ENCODE measurements at places on chromosomes 16 and 17.

- peak; percentile 85 for DNase-seq
Observed at GRCh38 chr17:48335858-48336500, 94.0 kb downstream of the SKAP1 start.

DNA sequence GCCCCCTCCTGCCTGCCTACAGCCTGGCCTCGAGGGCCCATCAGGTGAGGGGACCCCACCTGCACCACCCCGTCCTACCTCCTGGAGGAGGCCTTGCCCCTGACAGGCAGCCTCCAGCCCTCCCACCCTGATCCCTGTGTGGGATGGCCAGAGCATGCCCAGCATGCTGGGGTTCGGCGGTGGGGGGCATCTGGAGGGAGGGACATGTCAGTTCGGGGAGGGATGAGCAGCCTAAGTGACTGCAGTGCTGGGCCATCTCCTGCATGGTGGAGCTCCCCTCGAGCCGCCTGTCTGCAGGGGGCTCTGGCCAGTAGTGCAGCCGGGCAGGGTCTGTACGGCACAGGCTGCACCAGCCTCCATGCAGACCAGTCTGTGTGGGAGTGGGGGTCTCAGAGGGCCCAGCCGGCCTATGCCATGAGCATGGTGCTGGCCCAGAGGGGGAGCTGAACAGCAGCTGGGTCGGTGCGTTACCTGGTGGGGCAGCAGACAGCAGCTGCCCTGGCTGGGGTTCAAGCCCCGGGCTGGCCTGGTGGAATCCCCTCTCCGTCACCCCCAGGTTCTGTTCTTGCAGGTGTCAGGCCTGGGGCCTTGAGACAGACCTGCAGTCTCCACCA is 4.0 kb upstream of the RNPS1 start:
- no peak for DNase-seq

- DNase-seq = no peak
Observed at GRCh38 chr17:33164169-33164881, 128.8 kb downstream of the ASIC2 start.

- DNase-seq = no peak
Observed at GRCh38 chr16:69865701-69866100, 85.4 kb upstream of the CLEC18A start.

DNA sequence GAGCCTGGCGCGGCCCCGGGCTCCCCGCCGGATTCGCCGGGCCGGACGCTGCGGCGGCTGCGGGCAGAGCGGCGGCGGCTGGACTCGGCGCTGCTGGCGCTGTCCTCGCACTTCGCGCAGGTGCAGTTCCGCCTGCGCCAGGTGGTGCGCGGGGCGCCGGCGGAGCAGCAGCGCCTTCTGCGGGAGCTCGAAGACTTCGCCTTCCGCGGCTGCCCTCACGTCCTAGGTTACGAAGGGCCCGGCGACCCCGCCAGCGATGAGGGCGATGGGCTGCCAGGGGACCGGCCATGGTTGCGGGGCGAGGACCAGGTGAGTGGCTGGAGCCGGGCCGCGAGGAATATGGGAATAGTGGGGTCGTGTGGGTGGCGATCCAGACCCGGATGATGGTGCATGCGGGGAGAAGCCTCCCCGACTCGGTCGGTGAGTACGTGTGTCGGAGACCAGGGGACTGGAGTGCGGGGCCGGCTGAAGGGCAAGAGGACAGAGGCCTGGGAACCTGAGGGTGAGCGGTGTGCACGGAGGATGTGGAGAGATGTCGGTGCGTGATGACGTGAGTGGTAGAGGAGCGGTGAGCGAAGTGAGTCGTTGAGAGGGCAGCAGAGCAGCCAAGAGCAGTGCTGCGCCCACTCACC is 517 bp downstream of the RUNDC1 start:
- peak; percentile 90 for DNase-seq

- DNase-seq = no peak
Observed at GRCh38 chr16:1438229-1439057, 5.9 kb downstream of the CCDC154 start.

DNA sequence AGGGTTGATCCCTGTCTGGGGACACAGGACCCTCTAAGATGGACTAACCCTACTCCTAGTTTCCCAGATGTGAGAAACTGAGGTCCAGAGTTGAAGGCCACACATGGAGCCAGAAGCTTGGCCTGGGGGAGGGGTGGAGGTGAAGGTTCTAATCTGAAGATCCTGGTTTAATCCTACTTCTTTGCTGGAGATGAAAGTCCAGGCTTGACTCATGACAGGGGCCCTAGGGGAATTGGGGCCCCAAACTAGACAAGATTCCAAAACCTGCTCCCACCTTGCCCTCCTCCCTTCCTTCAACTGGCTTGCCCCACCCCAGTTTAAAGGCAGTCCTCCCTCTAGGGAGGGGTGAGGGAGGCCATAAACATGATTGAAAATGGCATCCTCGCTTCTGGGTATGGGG is 21.6 kb downstream of the IGF2BP1 start:
- DNase-seq = no peak

DNA sequence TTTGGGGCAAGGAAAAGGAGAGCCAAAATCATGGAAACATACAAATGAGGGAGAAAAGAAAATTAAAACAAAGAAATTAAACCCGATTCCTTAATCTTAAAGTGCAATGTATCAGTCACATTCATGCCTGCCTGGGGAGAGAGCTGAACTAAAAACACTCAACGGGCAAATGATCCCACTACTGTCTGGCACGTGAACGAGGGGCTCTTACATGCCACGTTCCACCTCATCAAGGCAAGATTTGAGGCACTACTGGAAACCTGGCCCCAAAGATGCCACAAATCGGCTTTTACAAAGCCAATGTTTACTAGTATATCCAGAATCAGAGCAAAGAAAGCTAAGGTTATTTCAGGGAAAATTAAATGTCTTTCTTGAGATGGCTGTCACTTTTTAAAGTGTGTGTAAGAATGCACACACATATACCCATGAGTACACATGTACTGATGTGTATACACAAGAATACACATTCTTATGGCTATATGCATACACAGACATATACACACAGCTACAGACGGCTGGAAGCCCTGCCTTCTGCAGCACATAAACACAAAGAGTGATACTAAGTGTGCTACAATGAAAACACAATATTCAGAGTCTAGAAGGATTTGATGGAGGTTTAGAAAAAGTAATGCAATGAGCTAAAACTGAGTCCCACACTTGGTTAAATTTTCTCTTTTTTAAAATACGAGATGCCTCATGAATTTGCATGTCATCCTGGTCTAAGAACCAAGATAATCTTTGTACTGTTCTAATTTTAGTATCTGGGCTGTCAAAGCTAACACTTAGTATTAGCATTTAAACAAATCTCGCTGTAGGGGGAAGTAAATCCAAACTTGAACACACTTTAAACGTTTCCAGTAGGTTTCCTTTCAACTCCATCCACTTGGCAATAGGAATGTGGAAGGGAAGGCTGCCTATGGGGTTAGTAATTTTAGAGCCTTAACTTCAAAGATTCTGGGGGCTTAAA is 85.8 kb downstream of the CYTH1 start:
- peak; percentile 89 for DNase-seq
